ENCODE measurements at places on chromosomes 12 and 14. TPM values are rescaled to one million over a fixed set of nuclear protein-coding genes. Genes with fewer than 3 reads are reported as not detected.

Gene SLC6A15
- total RNA-seq: 3.8 TPM

- ATAC-seq: no peak
Observed at GRCh38 chr14:85418721-85419120, 111.2 kb upstream of the FLRT2 start.

Gene GYS2
- total RNA-seq: not detected

GRCh38 chr12:52023976-52024688 is 17.4 kb downstream of the TAMALIN start:
- ATAC-seq: no peak

Gene C12orf60
- 1.5 TPM for total RNA-seq

GRCh38 chr12:49794021-49794420 is 34.2 kb downstream of the NCKAP5L start:
- no peak for ATAC-seq

DNA sequence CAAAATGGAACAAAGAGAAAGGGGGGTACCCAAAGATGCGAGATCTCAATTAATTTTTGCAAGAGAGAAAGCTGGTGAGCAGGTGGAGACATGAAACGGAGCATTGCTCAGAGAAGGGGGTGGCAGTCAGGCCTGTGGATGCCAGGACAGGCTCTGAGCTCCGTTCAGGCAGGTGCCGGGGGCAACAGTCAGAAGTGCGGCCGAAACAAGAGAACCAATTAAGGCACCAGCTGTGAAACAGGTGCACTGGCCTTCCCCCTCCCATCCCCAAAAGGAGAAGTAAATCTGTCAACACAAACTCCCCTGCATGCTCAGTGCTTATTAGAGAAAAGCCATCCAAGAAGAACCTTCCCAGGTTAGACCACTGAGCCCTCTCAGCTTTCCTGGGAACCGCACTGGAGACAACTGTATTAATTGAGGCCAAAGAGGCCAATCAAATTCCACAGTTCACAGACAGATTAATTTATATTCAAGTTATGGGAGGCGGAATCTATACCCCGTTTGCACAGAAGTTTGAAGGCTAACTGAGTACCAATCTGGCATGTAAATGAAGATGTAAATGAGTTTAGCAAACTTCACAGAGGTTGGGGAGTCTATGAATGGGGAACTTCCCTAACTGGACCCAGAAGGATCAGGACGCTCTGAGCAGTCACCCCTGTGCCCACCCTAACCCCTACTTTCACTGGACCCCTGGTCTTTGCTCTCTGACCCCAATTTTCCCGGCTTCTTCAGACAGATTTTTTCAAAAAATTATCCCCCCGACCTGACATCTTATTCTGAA is 20.9 kb downstream of the OAS2 start:
- ATAC-seq: no peak

Gene SMCO2
- total RNA-seq: not detected

Gene P2RX2
- total RNA-seq: not detected

GRCh38 chr12:105219261-105220028 is 16.5 kb downstream of the APPL2 start:
- no peak for ATAC-seq

Gene ANO4
- 2.2 TPM for total RNA-seq

DNA sequence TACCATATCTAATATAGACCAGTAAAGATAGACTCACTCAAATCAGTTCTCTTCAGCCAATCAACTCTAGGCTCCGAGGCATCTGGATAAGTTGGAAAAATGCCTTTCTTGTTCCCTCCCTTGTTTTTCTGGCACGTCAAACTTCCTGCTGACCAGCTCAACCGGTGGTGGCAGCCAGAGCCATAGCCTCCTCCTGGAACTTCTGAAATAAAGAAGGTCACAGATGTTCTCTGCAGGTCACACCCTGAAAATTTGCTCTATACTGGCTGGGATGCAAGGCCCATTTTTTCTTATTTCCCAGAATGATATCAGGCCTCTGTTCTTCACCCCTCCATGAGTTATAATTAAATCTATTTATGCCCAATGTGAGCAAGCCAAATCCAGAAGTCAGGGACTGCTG is 81.9 kb downstream of the BMP4 start:
- ATAC-seq: no peak

Gene TBC1D30
- total RNA-seq: 0.59 TPM

- ATAC-seq: no peak
Observed at GRCh38 chr12:111417784-111418593, 12.3 kb downstream of the SH2B3 start.

DNA sequence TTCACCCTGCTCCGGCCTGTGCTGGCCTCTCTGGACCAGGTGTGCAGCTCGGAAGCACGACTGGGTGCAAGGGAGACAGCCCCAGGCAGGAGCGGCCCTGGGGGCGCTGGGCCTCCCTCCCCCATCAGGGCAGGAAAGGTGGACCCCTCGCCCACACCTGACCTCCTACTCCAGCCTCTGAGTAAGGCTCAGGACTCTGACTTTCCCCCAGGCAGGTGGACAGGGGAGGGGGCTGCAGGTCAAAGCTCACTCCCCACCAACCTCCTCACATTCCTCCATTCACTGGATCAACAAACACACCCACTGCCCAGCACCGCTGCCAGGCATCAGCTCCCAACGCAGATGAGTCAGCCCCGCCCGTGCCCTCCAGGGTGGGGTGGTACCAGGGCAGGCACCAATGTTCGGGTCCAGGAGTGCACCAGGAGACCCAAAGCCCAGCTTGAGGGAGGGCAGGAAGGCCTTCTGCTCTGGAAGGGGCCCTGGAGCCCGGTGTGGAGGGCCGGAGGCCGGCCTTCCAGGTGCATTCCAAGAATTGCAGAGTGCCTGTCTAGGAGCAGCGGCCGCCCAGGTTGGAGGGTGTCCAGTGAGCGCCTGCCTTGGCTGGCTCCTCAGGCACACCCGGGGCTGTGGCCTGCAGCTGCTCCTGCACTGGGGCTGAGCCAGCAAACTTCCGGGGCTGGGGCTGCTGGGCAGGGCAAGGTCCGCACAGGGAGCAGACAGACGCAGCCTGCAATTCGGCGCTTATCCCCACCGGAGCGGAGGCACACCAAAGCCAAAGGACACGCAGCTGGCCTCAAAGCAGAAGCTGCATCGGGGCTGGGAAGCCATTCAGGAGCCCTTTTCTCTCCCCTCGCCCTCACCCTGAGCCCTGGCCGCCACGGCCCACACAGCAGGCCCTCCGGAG is 1.6 kb upstream of the INF2 start:
- ATAC-seq: peak; percentile 70

DNA sequence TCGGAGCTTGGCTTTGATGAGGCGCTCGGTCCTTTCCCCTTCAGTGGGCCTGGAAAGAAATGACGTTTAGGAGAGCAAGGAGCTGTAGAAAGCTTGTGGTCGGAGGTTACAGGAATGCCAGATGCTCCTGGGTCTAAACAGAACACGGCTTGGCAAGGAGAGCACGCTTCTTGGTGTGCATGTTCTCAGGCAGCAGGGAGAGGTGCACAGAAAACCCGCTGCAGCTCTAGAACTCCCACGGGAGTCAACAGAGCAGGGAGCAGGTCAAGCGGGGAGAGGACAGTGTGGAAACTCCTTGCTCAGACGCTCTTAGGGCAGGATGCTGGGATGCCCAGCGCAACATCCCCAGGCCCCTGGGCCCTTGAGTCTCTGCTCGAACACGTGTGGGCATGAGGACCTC is 51.0 kb downstream of the SSH1 start:
- ATAC-seq: no peak

DNA sequence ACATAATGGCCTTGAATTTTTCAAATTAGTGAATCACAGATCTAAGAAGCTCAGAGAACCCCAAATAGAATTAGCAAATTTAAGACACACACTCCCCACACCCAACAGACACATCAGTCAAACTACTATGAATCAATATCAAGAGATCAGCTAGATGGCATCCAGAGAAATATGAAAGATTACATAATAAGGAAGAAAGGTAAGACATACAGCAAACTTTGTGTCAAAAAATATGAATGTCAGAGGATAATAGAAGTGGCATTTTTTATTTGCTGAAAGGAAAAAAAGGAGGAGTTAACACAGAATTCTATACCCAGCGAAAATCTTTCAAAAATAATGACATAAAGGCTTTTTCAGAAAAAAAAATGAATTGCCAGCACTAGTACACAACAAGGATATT is 110.5 kb upstream of the COCH start:
- no peak for ATAC-seq

- ATAC-seq: no peak
Observed at GRCh38 chr12:52515927-52516831, 4.0 kb downstream of the KRT5 start.

Gene RNASE3
- total RNA-seq: not detected

Gene C1R
- total RNA-seq: 59.0 TPM

DNA sequence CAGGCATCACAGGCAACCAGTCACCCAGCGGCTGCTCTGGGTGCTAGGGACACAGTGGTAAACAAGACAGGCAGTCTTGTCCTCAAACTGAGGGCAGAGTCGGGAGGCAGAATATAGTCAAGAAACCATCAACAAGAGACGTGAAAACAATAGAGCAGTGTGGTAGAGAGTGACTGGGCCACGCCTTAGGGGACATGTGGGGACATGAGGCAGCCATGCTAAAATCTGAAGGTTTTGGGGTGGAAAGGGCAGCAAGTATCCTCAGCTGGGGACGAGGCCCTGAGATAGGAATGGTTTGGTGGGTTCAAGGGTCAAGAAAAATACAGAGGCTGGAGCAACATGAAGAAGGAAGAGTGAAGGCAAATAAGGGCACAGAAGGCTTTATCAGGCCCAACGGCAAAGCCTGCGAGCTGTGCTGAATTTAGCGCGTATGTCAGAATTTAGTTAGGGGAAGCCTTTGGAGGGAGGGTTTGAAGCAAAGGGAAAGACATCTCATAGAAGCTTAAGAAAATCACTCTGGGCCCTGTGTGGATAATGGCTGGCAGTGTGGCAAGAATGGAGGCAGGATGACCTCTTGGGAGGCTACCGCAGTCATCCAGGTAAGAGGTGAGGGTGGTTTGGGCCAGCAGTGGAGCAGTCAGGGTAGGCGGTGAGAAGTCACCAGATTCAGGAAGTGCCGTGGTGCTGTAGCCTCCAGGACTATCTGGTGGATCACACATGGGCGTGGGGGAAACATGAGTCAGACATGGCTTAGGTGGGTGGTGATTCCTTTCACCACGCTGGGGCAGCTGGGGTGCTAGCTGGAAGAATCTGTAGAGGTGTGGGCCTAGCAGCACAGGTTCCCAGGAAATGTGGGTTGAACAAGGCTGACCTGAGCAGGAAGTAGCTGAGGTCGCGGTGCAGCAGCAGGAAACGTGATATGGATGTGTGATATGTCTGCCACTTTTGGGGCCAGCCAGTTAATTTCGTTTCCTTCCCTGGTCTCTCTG is 3.0 kb downstream of the EVL start:
- peak; percentile 99 for ATAC-seq

DNA sequence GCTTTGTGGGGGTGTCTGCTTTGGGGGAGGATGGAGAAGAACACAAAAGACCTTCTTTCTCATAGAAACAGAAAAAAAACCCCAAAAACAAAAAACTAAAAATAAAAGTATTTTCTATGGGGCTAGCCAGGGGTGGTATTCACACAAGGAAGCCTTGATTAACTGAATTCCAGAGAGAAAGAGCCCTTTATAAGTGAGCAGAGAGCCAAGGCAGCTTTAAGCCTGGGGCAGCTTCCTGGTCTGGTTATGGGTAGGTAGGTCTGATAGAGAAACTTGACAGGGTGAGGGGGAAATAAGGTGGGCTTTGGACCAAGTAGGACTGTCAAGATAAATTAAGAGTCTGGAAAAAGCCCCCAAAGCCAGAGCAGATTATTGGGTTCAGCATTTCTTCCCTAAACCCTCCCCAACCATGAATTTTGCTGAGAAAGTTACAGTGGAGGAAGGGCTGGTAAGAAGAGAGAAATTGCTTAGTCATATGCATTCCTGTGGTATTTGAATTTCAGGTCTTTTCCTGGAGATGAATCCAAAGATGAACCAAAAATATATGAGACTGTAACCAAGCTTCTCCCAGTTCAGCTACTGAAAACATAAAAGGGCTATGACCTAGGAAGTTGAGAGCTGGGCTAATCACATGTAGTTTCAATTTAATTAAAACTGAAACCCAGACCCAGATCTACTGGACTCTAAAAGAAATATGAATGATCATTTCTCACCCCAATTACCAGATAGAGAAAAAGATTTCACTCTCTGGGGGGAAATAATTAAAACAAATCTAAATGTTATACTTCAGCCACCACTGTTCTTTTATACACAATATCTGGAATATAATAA is 144.8 kb downstream of the TBC1D30 start:
- no peak for ATAC-seq

GRCh38 chr14:51703787-51704186 is 52.1 kb downstream of the FRMD6 start:
- no peak for ATAC-seq

Gene GSG1
- total RNA-seq: 1.1 TPM

Gene CGRRF1
- total RNA-seq: 18.6 TPM

DNA sequence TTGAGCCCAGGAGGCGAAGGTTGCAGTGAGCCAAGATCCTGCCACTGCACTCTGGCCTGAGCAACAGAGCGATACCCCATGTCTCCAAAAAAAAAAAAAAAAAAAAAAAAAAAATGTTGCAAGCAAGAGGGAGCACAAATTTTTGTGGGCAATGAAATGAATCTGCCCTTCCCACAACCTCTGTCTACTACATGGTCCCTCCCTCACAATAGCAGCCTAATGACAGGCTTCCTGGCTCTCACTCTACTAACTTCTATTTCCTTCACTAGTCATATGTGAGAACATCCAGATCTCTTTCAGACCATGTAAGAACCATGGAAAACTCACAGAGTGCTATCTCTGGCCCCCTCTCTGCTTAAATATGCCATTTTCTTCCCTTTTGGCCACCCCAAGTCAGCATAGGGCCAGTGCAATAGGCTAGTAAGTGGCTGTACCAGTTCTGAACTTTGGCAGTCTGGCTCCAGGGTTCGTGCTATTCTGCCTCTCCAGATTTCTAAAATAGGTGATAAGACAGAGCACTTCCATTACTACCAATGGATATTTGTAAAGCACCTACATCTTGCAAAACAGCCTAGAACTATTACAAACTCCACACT is 7.1 kb downstream of the OSBPL8 start:
- no peak for ATAC-seq

DNA sequence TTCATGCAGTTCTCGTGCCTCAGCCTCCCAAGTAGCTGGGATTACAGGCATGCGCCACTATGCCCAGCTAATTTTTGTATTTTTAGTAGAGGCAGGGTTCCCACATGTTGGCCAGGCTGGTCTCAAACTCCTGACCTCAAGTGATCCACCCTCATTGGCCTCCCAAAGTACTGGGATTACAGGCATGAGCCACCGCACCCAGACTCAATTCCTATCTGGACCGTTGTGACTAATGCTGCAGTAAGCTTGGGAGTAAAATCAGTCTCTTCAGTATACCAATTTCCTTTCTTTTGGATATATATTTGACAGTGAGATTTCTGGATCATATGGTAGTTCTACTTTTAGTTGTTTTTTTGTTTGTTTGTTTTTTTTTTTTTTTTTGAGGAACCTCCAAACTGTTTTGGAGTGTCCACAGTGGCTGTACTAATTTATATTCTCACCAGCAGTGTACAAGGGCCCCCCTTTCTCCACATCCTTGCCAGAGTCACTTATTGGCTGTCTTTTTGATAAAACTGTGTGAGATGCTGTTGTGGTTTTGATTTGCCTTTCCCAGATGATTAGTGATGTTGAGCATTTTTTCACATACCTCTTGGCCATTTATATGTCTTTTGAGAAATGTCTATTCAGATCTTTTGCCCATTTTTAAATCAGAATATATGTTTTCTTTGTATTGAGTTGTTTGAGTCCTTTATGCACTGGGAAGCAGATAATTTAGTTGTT is 37.3 kb upstream of the EVL start:
- no peak for ATAC-seq

GRCh38 chr14:104554088-104554607 is 25.4 kb upstream of the C14orf180 start:
- ATAC-seq: no peak

Gene HOXC9
- total RNA-seq: 1.0 TPM
